Activated CD8-positive, alpha-beta memory T cell treated with anti-CD3 and anti-CD28 coated beads for 1 hour (primary cell): ENCODE measurements at places on chromosomes 6 and 20.

- DNase-seq = no peak
These were observed 176.1 kb downstream of the SMOC2 start for GRCh38 chr6:168616816-168617765.

- DNase-seq = no peak
These were observed 25.8 kb downstream of the HLA-A start for GRCh38 chr6:29968130-29968529.

- DNase-seq = no peak
These were observed 118.3 kb downstream of the STXBP5 start for GRCh38 chr6:147322299-147323162.

GRCh38 chr20:44404204-44405181 is 49.0 kb downstream of the HNF4A start:
- DNase-seq = no peak

GRCh38 chr20:23451956-23452487 is 654 bp downstream of the CST11 start:
- no peak for DNase-seq

DNA sequence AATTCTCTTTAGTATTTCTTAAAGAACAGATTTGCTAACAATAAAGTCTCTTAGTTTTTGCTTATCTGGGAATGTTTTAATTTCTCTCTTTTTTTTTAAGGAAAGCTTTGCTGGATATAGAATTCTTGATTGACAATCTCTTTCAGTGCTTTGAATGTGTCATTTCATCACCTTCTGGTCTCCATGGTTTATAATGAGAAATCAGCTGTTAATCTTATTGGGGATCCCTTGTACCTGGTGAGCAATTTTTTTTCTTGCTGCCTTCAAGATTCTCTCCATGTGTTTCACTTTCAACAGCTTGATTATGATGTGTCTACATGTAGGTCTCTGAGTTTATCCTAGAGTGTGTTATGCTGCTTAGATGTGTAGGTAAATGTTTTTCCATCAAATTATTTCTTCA is 16.4 kb upstream of the PSMF1 start:
- no peak for DNase-seq

DNA sequence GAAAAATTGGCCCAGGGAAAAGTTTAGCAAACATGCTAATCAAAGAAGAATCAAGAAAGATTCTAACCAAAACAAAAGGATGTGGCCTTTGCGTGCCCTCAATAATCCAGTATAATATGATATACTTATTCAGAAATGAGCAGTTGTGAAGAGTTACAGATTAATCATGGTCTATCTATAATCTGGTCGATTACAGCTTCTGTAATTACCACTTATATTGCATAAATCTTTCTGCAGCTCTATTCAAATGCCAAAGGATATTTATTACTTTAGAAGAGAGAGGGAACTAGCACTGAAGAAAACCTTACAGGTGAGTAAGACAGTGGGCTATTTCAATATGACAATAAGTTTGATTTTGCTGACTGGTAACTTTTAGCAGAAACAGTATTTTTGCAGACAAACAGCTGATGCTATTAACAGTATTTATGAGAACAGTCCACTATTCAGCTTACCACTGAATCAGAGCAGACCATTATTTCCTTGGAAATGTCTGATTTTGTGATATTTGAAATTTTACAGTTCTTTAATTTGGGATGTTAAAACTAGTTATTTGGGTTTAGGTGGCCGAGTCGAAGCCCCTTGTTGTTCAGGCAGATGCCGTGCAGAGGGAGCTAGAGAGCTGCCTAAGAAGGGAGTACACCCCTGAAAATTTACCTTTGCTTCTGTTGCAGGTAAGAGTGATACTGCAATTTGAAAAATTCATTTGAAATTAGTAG is 92.2 kb downstream of the CEP57L1 start:
- peak; percentile 50 for DNase-seq

GRCh38 chr6:66478705-66479104 is 771.7 kb upstream of the EYS start:
- no peak for DNase-seq

DNA sequence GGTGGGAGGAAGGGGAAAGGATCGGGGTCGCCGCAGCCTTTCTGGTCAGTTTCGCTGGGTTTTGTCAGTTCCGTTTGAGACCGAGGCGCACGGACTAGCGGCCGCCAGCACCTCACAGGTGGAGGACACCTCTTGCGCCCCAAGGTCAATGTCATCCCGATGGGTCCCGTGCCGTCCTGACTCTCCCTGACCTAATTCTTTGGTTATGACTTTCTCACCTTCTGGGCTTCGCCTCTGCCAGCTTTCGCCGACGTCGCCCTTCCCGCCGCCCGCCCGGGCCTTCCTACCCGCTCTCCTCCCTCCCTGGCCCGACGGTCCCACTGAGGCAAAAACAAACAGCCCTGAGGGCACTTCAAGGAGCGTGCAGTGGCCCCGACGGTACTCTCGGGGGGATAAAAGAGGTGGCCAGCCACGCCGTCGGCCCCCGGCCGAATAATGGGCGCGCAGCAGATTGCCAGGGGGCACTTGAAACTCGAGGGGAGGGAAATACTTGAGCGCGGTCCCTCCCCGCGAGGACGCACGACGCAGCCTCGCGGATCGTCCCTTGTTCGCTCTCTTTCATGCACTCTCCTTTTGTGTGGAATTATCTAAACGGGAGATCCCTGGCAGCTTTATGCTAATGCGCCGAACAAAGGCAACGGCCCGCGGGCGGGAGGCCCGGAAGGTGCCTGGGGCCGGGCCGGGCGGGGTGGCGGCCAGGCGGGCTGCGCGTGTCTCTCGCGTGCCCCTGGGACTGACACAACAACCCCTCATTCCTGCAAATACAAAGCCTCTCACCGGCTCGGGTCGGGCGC is 3.9 kb upstream of the INSM1 start:
- DNase-seq = no peak

DNA sequence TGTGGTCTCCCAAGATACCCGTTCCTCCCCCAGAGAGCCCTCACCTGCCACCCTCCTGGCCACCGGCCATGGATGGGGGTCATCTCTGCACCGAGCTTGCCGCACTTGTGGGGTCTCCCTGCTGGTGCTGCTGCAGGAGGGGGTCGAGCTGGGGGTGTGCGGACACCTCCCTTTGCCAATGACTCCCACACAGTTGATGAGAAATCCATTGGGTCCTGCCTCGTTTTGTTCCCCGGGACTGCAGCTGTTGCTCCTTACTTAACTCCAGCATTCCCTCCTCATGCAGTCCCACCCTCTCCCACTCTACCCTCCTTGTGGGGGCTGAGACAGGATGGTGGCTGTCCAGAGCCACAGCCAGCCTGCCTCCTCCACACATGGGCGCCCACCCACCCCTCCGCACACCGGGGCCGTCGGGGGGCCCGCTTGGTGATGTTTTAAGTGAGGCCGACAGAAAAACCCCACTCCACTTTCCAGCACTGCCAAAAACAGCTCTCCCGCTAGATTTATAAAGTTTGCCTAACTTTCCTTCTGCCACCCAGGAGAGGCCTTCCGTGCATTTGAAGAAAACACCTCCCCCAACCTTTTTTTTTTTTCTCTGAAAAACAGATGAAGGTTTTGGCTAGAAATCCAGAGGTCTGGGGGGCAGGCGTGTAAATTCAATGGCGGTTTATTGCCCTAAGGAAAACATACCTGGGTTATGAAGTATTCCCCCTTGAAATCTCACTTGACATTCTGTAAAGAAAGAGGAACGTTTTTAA is 53.5 kb upstream of the APCDD1L start:
- no peak for DNase-seq

DNA sequence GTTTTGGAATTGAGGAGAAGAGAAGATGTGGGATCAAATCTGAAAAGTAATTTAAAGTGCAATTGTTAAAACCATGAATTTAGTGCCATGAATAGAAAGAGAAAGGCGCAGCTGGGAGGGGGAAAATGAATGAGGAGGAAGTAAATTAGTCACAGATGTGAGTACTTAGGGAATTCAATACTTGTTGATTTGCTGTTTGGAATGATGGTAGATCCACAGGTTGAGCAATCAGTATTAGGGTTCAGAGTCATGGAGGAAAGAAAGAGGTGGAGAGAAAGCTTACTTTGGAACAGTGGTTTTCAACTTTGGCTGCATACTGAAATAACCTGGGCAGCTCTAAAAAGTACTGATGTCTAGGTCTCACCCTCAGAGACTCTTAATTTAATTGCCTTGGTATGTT is 229.7 kb upstream of the ASCC3 start:
- no peak for DNase-seq

DNA sequence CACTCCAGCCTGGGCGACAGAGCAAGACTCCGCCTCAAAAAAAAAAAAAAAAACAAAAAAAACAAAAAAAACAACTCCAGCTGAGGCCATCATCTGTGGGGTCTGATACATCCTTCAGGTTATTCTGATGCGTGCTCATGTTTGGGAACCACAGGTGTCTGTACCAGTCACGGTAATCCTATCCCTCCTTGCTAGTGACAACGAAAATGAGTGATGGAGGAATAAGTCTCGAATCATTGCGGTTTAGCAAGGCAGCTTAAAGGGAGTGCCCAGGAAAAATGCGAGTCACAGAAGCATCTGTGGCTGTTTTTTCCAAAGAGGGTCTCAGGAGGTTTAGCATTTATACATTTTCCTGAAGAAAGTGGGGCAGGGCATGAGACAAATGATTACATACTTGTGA is 48.8 kb downstream of the MCUR1 start:
- no peak for DNase-seq

GRCh38 chr20:48695255-48695654 is 132.5 kb downstream of the PREX1 start:
- DNase-seq = no peak

DNA sequence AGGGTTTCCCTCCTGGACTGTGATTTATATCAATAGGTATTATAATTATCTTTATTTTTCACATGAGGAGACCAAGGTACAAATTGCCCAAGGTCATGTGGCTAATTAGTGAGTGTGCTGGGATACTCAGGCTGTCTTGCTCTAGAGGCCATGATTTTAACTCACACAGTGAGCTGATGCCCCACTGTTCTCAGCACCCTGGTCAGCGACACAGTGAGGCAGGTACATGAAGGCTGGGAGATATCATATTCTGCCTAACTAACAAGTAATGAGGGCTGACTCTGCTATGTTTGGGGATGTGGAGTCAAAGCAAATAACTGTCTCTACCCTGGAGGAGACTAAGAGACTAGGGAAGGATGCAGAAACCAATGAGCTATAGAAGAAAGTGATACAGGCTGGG is 501.1 kb downstream of the PTPRT start:
- DNase-seq = no peak
